ENCODE measurements at places on chromosomes 13 and 19.

- DNase-seq, result no peak
Measured at GRCh38 chr19:33434886-33435705, 61.6 kb downstream of the CEBPG start.

DNA sequence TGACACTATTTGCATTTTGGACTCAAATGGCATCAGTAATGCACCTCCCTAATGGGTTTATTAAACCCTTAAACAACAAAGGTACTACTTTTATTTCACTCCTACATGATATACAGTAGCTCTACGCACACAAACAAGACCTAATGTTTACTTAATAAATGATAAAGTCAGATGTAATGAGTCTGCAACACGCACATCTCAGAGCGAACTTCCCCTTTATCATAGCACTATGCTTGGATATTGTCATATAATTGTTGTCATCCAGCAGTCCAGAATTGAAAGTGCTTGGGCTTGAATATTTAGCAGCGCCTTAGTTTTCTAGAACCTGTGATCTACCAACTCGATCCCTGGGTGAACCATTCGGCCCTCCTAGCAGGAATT is 772 bp downstream of the PARP4 start:
- DNase-seq, result no peak

DNA sequence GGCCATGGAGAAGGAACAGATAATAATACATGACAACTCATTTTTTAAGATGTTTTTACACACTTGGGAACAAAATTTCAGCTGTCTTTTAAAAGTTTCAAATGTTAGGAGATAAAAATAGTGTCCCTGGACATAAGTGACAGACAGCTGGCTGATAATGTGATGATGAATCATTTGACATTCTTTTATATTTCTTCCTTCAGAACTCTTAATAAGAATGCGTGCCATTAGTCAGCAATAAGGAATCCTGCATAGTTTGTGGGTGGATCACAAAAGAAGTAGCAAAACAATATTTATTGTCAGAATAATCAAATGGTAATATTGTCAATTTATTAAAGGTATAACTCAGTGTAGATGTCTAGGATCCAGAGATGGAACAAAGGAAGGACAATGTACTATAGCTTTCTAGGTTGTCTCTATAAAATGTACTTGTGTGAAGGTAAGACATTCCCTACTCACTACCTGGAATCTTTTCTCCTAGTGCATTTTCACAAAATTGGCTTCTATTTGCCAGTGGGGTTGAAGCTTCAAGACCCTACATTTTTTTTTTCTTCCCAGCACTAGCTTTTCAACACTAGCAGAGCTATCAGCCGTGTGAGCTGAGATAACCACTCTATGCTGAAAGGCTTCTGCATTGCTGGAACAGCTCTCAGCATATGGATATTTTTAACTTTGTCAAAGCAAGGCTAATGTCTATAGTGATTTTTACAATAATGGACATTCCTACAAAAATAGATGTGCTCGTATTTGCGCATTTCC is 175.6 kb upstream of the SLITRK6 start:
- DNase-seq, result no peak

DNA sequence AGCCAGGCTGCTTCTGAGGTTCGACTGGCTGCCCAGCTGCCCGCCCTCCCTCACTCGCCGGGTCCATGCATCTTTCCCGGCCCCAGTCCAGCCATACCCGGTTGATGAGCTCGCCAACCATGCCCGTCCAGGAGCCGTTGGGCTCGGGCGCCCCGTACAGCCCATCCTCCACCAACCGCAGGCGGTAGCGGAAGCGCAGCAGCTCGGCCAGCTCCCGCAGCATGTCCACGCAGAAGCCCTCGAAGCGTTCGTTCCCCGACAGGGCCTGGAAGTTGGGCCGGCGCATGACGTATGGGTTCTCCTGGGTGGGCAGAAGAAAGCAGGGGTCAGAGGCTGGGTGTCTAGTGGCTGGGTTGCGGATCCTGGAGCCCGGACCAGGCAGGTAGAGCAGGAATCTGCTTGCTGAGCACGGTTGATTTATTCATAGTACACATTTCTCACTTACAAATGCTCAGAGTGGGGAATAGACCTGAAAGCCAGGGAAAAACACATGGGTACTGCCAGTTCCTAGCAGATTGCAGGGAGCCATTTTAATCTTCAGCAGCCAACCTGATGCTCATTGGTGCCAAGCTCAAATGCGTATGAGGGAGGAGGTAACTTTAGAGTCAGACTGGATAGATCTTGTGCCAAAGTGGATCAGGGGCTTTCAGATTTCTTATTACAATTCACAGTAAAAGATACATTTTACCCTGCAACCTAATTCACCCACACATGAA is 27.4 kb downstream of the GRIK5 start:
- DNase-seq, result no peak

- DNase-seq, result no peak
Measured at GRCh38 chr13:40204246-40204645, 462.2 kb downstream of the FOXO1 start.

DNA sequence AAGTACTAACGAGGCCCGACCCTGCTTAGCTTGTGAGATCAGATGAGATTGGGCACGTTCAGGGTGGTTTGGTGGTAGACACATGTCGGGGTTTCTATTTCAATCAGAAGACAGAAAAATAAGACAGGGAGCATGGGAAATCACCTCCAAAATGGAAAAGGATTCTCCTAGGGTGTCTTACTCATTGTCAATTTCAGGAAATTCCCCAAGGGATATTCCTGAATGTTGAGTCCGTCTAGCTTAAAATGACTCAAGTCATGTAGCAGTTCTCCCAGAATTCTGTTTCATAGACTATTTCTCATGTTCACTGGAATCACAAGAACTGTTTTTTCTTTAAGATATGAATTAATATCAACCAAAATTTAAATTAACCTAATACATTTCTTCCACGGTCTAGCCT is 380.1 kb downstream of the EFNB2 start:
- DNase-seq, result no peak

Measured in DND-41 (cell line).